ENCODE measurements at places on chromosomes 7 and 10. TPM values are rescaled to one million over a fixed set of nuclear protein-coding genes. Genes with fewer than 3 reads are reported as not detected.

The AKR1C3 gene
- total RNA-seq = 0.87 TPM

The GIMAP4 gene
- 72.0 TPM for total RNA-seq

The CCSER2 gene
- total RNA-seq = 42.4 TPM

The OR2A7 gene
- total RNA-seq = 1.3 TPM

The CPN1 gene
- not detected for total RNA-seq

GRCh38 chr10:89355394-89355931, 22.4 kb upstream of the IFIT1B start:
- no peak for DNase-seq

GRCh38 chr7:41637049-41637448, 65.8 kb downstream of the INHBA start:
- DNase-seq = no peak

- no peak for DNase-seq
Observed at GRCh38 chr7:15305002-15305600, 256.7 kb downstream of the AGMO start.

Data from activated naive CD8-positive, alpha-beta T cell treated with anti-CD3 and anti-CD28 coated beads for 36 hours (primary cell).